ENCODE measurements at places on chromosomes 2 and 18. TPM values are rescaled to one million over a fixed set of nuclear protein-coding genes. Genes with fewer than 3 reads are reported as not detected.

- DNase-seq = no peak
Observed at GRCh38 chr2:109304731-109305470, 175.9 kb downstream of the SH3RF3 start.

Gene COL6A3
- 0.11 TPM for total RNA-seq

GRCh38 chr18:13684546-13684945, 41.8 kb downstream of the FAM210A start:
- DNase-seq = no peak

GRCh38 chr2:84778911-84779690, 101.8 kb downstream of the TRABD2A start:
- no peak for DNase-seq

DNA sequence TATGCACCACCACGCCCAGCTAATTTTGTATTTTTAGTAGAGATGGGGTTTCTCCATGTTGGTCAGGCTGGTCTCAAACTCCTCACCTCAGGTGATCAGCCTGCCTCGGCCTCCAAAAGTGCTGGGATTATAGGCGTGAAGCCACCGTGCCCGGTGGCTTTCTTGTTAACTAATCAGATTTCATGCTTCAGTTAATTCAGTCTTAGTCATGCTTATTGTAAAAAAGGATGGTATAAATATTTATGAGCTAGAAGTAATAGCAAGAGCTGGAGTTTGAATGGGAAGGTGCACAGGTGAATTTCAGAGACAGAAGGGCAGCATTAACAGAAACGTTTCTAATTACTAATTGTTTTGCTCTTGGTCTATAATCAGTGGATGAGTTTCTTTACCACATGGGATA, 10.3 kb downstream of the GEMIN6 start:
- DNase-seq = no peak

Gene MAB21L4
- total RNA-seq = not detected

DNA sequence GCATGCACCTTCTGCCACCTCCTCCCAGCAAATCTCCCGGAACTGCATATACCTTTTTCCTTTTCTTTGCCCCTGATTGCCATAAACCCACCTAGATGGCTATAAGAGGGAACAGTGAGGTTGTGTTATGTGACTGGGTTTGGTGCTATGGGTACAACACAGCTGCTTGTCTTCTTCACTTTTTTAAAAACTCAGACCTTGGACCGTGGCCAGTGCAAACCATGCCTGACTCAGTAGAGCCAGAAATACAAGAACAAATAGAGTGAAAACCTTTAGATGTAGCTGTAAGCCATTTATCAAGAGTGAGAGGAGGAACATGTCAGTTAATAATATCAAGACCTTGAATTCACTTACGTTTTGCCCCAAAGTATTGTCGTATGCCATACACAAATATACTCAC, 267.4 kb upstream of the CHAC2 start:
- DNase-seq = no peak

Gene DCDC2C
- total RNA-seq = not detected

Gene SLC4A3
- total RNA-seq = not detected

DNA sequence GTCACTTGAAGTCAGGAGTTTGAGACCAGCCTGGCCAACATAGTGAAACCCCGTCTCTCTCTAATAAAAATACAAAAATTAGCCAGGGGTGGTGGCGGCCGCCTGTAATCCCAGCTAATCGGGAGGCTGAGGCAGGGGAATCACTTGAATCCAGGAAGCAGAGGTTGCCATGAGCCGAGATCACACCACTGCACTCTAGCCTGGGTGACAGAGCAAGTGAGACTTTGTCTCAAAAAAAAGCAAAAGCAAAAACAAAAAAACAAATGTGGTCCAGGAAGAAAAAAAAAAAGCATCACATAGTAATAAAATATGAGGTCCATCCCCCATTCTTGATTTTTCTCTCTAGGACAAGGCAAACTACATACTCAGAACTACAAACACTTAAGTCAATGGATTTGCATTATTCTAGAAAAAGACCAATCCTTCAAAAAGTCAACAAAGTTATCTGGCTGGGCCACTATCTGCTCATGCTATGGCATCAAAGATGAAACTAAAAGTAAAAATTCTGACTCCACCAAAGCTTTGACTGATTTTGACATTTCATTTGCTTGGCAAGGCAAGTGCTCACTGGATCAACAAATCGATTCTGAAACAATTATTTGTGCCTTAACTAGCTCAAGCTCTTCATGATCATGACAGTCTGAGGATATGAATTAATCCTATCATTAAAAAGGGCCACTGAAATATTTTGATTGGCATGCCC, 28.4 kb downstream of the MEX3C start:
- DNase-seq = no peak

Gene SERPINB12
- not detected for total RNA-seq

DNA sequence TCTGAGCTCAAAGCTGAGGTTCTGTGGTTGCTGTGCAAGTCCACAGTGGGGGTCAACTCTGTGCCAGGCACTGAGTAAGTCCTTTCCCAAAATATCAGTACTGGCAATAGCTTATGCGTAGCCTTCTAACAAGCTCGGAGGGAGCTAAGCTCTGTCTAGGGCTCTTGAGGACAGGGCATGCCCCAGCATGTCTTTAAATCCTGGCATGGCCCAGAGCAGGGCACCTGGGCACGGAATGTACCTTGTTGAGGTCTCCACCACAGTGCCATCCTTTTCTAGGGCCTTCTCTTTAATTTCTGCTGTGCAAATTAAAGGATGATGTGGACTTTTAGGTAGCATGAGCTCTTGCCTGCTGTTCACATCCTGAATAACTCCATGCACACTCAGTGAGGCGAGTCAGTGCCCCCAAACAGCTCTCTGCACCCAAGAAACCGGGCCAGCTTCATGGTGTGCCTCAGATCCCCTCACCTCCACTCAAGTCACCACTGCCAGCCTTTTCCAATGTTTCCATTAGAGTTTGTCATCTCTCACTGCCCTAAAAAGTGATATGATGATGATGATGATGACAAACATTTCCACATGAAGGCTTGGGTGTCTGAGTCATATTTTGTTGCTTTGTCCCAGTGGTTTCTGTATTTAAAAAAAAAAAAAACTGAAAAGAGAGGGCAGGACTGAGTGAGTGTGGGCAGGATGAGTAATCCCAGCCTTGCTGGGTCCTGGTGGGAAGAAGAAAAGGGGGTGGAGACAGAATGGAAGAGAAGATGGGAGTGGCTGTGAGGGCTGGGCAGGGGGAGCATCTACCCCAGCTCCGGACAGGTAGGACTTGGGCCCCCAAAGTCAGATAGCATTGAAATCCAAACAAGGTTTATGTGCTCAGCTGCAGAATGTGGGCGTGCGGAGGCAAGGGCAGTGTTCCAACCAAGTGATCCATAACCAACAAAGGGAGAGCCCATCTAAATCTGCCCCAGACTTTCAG, 78.9 kb downstream of the ZBTB7C start:
- DNase-seq = no peak

GRCh38 chr2:220334210-220334609, 706.8 kb downstream of the SLC4A3 start:
- no peak for DNase-seq

Gene NCKAP1
- total RNA-seq = 3.1 TPM

GRCh38 chr2:71901466-71901865, 246.2 kb downstream of the CYP26B1 start:
- no peak for DNase-seq

DNA sequence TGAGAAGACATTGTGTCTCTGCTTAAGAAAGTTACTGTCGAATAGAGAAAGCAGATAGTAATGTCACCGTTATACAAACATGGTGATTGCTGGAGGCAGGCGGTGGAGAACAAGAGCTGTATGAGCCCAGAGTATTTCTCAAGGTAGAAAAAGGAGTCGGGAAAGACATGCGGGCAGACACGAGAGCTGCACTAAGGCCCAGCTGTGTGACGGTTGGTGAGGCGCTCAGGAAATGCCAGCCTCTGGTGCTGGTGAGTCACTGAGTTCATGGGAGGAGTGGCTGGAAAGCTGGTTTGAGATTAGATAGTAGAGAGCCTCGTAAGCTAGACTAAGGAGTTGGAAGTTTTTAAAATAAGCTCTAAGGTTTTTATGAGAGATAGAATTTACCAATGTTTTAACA, 390.9 kb upstream of the TRIB2 start:
- DNase-seq = no peak

Gene CDCA7
- total RNA-seq = 19.0 TPM

GRCh38 chr2:140539242-140539875, 1591.5 kb downstream of the LRP1B start:
- no peak for DNase-seq

- no peak for DNase-seq
Observed at GRCh38 chr2:88036606-88037005, 19.0 kb downstream of the KRCC1 start.

Gene FOXI3
- not detected for total RNA-seq

Gene STARD6
- total RNA-seq = not detected

DNA sequence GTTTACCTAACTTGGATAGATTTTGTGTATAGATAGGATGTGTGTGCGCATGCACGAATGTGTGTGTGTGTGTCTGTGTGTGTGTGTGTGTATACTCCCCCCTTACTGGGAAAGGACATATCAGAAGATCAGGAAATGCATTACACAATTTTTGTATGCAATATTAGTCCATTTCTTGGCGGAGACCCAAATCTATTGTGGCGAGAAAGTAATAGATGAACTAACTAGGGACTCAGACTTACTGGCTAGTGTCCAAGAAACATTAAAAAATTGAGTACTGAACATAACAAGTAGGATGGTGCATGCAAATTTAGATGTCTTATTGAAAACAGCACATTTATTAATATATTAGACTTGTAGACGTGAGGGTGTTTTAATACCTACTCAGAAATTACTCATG, 1036.5 kb upstream of the FANCL start:
- no peak for DNase-seq

Gene KCNJ3
- total RNA-seq = not detected

Gene CDH2
- total RNA-seq = 1.4 TPM

- DNase-seq = no peak
Observed at GRCh38 chr2:54239427-54239826, 16.6 kb downstream of the TSPYL6 start.

DNA sequence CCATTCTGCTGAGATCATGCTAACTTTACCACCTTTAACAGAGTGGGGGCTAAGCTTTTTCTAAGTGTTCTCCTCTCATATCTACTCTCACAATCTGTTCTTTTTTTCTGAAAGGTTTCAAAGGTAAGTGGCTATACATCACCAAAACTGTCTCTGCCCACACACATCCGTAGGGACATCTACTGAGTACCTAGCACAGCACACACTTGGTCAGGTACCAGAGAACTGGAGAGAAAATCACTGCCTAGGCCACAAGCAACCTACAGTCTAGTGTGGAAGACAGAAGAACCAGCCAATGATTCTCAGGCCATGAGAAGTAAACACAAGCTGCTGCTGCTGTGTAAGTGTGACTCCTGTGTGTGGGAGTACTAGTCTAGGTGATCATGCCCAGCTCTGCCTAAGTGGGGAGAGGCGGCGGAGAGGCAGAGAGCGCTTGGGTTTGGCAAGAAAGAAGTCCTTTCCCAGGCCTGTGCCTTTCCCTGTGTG, 176.1 kb upstream of the ZFP36L2 start:
- DNase-seq = no peak

GRCh38 chr2:10879624-10880585, 31.8 kb upstream of the KCNF1 start:
- DNase-seq = no peak

DNA sequence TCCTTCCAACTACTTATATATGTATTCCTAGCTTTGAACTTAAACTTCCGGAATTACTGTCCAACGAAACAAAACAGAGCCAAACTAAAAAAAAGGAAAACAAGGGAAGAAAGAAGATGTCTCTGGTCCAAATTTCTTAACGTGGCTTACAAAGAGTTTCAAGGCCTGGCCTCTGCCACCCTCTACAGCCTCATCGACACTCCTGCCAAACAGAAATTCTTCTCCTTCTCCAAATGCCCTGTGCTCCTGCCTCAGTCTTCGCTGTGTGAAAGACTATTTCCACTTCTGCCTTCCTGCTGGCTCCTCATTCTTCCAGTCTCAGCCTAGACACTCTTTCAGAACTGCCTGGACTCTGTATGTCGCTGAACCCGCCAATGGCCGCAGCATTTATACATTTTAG, 249.2 kb downstream of the TXNL1 start:
- DNase-seq = no peak

DNA sequence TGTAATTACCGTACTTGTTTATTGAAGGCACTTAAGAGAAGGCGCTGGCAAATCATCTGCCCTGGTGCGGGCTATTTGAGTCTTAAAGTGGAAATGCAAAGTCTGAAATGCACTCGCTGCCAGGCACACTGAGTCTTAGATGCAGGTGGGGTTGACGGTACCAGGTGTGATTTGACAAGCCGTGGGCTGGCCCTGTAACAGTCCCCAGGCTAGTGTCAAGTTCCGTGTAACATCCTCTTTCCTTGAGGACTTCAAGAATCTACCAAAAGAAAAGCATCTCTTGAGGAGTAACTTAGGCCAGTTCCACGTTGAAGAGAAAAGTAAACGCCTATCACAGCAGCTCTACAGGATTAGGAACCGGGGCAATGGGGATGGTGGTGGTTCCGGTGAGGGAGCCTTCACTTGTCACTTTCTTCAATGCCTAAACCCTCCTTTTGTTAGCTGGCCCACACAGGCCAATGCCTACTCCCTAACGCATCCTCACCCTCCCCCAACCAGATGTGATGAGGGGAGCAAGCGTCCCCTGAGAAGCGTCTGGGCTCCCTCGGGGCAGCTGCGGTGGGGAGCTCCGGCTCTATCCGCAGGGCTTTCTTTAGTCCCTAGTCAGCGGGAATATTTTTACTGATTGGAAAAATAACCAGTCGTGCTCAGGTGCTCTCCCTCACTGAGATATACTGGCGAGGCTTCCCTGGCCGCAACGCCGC, 1.5 kb upstream of the UGP2 start:
- DNase-seq = no peak

DNA sequence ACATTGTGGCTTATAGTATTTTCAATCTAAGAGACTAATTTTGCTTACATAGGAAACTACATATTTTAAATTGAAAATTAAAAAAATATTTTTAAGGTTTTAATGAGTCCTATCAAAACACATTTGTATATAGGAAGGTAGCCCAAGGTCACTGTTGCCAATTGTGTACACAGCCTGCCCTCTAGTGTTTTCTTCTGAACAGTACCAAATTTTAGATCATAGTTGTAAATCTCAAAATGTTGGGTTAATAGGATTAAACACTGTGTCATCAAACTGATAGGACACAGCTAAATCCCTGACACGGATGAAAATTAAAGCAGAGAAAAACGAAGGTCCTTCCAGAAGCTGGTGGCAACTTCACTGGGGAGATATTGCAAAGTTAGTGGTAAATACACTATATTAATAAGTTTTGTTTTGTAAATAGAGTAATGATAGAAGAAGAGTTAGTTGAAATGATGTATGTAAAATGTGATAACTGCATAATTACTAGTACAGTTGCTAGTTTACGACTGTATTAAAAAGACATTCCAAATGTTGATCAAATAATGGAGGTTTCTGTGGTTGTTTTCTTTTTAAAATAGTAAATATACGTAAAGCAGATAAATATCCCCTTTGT, 19.7 kb downstream of the CLUL1 start:
- no peak for DNase-seq

GRCh38 chr18:3401669-3402620, 48.0 kb upstream of the TGIF1 start:
- DNase-seq = no peak

All from natural killer cell treated with Interleukin-12 subunit alpha and Interleukin-12 subunit beta and Interleukin-15 and Interleukin-18, amount 100 ng/mL, for 72 hours (primary cell).